Stimulated activated CD8-positive, alpha-beta memory T cell treated with anti-CD3 and anti-CD28 coated beads, Interleukin-4, amount 100 ng/mL, for 1 hour (primary cell): ENCODE measurements at places on chromosomes 5 and 9.

- no peak for DNase-seq
Observed at GRCh38 chr5:98519571-98519970, 253.9 kb upstream of the RGMB start.

- no peak for DNase-seq
Observed at GRCh38 chr5:134086225-134086942, 28.1 kb upstream of the TCF7 start.

DNA sequence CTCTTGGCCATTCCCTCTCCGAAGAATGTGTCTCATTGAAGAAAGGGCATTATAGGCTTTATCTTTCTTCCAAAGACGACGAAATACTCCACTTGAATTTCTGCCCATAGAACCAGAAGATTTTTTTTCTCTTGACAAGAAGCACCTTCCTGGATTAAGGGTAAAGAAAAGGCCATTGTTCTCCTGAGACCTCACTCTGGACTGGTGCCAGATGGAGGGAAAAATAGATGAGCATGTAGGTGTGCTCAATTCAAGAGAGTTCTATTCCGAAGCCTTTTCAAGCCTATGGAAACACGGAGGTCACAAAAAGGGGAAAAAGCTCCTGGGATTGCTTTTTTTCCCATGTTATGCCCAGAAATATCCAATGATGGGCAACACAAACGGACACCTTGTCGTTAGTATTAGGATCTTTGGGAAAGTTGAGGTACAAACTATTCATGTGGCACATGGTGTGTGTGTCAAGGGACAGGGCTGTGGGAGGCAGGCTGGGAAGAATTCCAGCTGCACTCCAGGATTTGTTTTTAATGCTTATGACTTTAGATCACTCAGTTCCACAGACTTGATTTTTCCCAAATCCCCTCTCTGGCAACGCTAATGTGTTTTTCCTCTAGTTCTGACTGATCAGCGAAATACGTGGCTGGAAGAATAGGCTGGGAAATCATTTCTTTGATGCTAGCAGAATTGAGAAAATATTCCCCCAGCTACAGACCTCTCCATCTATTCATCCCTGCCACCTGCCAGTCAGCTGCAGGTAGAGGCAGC is 89.9 kb downstream of the SIL1 start:
- no peak for DNase-seq

GRCh38 chr5:87302061-87302460 is 34.4 kb downstream of the RASA1 start:
- no peak for DNase-seq

DNA sequence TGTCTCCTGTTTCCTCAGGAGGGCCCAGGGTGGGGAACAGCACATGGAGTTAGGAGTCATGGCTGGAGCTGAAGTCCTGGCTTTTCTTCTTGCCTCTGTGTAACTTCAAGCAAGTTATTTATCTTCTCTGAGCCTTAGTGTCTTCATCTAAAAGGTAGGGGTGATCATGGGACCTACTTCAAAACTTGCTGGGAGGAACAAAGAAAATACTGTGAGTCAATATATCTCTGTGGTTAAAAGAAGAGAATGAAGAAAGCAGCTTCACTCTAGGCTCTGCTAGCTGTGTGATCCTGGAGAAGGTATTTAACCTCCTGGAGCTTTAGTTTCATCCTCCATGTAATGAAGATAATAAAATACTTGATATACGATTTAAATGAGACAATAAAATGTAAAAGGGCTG is 26.5 kb downstream of the AFAP1L1 start:
- DNase-seq: no peak

- no peak for DNase-seq
Observed at GRCh38 chr5:5026409-5026785, 113.7 kb upstream of the ADAMTS16 start.

- no peak for DNase-seq
Observed at GRCh38 chr5:36637101-36637500, 30.7 kb downstream of the SLC1A3 start.

GRCh38 chr5:149605998-149606724 is 24.9 kb downstream of the ARHGEF37 start:
- DNase-seq: no peak

GRCh38 chr9:105142406-105143135 is 101.9 kb upstream of the SLC44A1 start:
- DNase-seq: no peak

- no peak for DNase-seq
Observed at GRCh38 chr5:135242021-135242865, 156.8 kb downstream of the MACROH2A1 start.

DNA sequence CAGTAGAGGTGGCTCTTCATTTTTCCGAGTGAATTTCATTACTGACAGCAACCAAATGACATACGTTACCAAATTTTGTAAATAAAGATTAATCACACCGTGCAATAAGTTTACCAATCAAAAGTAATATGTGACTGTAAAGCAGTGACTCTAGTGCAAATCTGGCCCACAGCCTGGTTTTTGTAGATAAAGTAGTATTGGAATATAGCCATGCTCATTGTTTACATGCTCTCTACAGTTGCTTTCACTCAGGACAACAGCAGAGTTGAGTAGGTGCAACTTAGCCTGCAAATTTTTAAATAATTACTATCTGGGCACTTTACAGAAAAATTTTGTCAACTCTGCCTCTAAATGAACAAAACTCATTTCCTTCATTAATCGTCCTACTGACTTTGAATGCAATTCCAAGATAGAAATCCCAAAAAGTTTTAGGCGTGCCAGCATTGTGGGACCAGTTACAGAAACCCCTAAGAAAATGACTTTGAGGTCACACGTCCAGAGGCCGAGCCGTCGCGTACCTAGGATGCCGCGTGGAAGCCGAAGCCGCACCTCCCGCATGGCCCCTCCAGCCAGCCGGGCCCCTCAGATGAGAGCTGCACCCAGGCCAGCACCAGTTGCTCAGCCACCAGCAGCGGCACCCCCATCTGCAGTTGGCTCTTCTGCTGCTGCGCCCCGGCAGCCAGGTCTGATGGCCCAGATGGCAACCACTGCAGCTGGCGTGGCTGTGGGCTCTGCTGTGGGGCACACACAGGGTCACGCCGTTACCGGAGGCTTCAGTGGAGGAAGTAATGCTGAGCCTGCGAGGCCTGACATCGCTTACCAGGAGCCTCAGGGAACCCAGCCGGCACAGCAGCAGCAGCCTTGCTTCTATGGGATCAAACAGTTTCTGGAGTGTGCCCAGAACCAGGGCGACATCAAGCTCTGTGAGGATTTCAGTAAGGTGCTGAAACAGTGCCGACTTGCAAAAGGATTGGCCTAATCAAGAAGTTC is 180.7 kb upstream of the TLE4 start:
- no peak for DNase-seq

- DNase-seq: no peak
Observed at GRCh38 chr9:35661756-35662350, 3.1 kb downstream of the ARHGEF39 start.

GRCh38 chr9:133534346-133535291 is at the start of gene ADAMTSL2:
TSS of gene ADAMTSL2 (plus strand) at chr9:133534704. CDS start at chr9:133536713, 2,009 bp downstream.
- DNase-seq: no peak

DNA sequence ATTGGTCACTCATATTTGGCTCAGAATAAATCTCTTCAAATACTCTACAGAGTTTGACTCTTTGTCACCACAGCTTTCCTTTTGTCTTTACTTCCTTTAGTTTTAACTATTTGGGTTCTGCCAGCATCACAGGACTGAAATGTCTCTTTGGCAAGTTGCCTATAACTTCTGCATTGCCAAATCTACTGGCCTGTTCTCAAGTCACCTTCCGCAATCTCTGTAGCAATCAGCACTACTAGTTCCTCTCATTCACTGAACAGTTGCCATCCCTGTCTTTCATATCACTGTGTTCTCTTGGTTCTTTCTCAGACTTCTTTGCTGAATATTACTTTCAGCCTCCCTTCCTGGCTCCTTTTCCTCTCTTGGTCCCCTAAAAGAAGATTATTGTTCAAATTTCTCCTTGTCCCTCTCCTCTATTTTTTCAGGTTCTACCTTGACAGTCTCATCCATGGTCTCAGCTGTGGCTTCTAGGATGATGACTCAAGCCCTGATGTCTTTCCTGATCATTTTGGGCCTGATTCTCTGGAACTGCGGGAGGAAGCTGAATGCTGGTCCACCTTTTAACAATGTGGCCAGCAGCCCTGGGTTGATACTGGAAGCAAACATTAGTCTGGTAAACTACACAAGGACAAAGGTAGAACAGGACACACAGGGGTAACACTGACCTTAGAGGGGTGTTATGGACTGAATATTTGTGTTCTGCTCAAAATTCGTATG is 44.0 kb upstream of the LIFR start:
- no peak for DNase-seq

- DNase-seq: no peak
Observed at GRCh38 chr5:131610198-131611063, 24.6 kb downstream of the RAPGEF6 start.

GRCh38 chr5:139340051-139340450 is 1.6 kb upstream of the PAIP2 start:
- no peak for DNase-seq

DNA sequence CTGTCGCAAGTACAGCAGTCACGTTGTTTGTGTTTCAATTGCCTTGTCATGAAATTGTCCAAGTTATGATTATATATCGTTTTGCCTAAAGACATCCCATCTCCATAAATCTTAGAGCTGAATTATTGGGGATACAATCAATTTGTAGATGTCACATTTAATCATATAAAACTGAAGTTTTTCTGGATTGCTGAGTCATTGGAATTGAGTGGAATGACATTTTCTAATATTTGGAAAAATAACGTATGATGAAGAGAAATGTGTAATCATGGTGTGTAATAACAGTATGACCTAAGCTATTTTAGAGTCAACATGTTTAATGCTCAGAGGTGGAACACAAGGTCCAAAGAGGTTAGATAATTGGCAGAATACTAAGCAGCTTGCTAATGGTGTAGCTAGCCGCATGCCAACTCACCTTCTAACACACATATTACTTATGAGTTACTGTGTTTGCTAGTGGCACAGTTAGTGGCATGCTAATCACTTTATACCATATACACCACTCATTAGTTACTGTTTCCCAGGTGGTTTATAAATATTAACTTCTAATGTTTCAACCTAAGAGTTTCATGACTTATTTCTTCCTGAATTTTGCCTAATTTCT is 473.1 kb upstream of the GRAMD2B start:
- DNase-seq: no peak

DNA sequence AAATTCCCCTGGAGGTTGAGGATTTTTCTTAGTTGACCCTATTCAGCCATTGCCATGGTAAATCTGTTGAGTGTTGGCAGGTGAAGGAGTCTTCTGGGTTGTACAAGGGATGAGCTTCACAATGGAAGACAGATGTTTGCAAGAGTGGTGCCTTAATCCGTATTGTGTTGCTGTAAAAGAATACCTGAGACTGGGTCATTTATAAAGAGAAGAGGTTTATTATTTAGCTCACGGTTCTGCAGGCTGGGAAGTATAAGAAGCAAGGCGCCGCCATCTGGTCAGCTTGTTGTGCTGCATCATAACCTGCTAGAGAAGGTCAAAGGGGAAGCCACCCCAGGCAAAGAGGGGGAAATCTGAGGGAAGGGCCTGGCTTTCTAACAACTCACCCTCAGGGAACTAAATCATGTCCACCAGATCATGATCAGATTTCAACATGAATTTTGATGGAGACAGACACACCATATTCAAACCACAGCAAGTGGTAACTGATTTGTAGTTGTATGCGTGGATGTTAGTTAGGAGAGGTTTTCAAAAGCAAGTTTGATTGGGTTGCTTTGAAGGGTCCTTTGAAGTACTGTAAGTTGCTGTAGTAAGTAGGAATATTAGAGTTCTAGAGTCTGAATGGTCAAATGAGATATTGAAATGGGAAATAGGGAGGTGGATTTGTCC is 2.5 kb downstream of the TNPO1 start:
- DNase-seq: no peak

GRCh38 chr5:177303121-177303924 is at the start of the genes PRELID1 and RAB24:
TSS of gene PRELID1 (plus strand) at chr5:177303799. CDS start at chr5:177303986, 187 bp downstream.
TSS of gene RAB24 (minus strand) at chr5:177303719. CDS start at chr5:177303288, 431 bp downstream.
- DNase-seq: peak; percentile 78

DNA sequence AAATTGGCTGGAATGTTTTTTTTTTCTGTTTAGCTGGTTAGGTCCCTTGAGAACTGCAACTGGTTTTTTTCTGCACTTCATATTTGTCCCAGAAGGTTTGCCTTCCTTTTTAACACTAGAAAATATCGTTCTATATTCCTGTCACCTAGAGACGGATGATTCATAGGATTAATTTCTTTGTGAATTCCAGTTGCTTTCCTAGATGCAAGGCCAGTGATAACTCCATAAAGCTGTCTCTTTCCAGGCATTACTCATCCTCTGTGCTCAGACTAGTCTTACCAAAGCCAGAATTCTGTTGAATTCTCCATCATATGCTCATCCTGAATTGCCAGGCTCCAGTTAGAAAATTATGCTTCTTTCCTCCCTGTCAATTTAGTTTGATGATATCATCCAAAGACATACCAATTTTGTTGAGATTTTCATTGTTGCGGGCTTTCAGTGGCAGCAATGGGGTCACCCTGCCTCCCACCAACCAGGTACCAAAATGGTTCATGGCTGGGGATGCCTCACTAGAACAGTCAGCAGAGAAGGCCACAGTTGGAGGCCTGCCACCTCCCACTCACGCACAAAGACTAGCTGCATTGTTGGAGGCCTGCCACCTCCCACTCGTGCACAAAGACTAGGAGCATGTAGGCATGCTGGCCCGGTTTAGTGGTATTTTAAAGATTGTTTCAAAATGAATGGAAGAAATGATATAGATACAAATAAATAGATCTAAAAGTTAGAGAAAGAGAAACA is 8.5 kb downstream of the BAAT start:
- no peak for DNase-seq

DNA sequence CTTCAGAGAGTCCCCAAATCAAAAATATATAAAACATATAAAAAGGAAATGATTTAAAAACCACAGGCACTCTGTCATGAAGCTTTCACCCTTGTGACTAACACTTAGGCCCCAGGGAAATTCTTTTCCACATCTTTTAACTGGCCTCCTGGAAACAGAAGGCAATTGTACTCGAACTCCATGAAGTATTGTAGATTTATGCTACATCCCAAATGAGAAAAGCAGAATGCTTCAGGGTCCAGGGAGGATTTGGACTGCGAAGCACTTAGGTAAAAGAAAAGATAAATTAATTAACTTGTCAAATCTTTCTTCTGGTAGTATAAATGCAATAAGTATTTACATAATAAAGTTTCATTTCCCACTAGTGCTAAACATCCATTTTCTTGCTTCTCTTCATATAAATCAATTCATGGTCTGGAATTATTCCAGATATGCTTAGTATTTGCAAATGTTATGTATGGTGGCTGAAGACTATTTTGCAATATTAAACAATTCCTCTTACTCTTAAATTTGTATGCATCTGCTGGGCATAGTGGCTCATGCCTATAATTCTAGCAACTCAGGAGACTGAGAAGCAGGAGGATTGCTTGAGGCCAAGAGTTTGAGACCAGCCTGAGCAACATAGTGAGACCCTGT is 64.9 kb upstream of the ELL2 start:
- no peak for DNase-seq

GRCh38 chr5:9782826-9783560 is 152.8 kb upstream of the TAS2R1 start:
- DNase-seq: no peak

- DNase-seq: no peak
Observed at GRCh38 chr9:23587433-23587832, 238.6 kb downstream of the ELAVL2 start.

DNA sequence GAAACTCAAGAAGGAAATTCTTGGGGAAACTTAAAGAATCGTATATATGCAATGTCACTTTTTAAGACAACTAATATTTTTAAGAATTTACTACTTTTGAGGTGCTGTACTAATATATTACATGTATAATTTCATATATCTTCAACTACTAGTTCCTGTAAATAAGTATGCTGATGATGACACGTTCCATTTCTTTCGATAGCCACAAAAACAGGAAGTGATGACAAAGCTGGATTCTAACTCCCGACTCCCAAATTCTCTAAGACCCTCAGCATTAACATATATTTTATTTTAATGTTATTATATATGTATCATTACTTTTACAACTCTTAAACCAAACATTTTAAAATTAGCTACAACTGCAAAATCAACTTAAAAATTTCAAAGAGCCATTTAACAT is 74.8 kb downstream of the STK32A start:
- no peak for DNase-seq
